ENCODE measurements at places on chromosomes 11 and 22.

GRCh38 chr11:125724125-125724524 lies 22.0 kb upstream of the PATE1 start:
- no peak for DNase-seq

DNA sequence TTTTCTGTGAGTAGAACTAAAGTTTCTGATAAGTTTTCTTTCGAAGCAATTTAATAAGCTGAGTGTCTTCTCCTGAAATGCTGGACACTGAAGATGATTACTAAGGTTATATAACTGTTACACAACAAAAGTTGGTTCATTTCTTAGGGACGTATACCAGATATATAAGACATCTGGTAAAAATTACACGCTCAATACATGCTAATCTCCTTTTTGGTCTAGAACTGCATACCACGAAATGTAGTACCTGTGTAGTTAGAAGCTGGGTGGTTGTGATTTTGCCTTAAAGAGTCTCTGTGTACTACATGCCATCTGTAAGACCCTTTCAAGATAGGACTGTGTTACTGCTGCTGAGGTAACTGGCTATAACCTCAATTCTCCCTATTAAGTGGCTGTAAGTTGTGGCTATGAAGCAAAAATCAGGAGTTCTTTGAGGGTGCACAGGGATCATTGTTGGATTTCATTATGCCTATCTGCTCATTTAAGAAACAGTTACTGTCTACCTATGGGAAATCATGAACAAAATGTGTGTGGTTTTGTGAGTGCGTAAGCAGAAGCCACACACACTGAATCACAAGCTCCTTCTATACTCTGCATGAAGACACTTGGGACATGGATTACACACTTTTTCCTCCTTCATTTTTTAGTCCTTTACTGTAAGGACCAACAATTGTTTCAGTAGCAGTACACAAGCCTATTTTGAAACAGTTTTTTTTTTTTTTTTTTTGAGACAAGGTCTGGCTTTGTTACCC lies 195.9 kb downstream of the SWAP70 start:
- no peak for DNase-seq

DNA sequence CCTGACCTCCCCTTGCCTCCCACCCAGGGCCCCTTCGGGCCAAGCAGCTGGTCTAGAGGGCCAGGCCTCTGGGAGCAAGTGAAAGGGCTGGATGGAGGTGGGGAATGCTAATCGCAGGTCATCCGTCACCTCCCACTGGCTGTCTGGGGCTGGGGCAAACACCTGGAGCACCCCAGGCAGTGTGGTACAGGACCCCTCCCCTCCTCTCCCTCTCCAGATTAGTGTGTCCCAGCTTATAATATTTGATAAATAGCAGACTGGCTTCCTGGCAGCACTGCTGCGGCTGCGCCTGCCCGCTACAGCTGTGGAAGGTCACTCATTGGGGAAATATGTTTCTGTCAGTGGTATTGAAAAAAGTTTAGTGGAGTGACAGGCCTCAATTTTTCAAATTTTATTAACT lies 90.7 kb upstream of the PHOX2A start:
- DNase-seq, result no peak

DNA sequence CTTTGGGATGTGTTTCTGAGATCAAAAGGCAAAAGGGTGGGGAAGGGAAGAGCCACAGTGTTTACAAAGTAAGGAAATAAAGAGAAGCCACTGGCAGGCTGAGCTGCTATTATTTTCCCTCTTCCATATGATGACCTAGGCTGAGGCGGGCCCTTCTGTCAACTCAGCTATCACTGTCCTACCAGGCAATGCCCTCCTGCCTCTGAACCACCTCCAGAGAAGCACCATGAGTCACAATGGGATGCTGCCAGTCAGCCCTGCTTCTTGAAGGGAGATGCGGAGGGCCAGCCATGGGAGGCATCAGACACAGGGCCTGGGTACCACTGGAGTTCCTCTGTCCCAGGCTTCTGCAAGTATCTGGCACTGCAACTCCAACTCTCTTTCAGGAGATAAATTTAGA lies 107.9 kb upstream of the BID start:
- no peak for DNase-seq

DNA sequence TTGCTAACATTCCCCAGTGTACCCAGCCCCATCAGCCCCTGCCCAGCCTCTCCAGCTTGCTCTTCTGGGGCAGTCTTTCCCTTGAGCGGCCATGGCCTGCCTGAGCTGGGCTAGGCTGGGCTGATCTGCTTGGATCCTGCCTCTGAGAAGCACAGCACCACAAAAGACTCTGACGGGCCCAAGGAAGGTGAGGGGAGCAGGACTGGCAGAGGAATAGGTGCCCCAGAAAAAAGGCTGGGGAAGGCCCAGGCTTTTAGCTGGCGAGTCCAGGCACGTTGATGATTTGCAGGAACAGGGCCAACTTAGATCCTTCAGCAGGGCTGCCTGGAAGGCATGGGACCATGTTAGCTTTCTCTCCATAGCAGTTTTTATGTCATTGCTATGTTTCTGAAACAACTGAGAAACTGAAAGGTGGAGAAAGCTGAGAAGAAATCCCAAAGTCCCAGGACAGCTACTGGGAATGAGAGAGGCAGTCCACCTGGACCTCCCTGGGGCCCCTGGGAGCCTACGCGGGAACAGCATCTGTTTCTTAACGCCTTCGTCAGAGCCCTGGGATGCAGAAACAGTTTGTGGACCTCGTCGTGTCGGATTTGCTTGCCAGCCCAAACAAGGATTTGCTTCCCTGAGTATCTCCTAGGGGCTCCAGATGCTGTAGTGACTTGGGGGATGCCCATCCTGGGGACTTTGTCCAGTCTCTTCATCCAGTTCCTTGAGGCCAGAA lies 24.4 kb upstream of the FXYD6 start:
- DNase-seq, result no peak

DNA sequence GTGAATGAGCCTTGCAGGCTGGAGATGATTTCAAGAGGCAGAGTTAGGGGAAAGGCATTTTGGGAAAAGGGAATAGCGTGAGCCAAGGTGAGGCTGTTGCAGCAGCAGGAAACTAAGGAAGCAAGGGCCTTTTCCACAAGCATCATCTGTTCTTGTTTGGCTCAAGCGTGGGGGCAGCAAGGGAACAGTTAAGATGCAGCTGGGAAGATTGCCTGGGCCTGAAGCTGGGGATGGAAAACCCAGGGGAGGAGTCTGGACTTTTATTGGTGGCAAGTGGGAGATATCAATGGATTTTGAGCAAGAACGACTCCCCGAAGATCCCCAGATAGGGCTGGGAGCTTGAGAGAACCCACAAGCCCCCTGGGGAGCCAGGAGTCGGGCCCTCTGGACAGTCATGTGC lies 27.3 kb upstream of the PICK1 start:
- DNase-seq, result no peak

GRCh38 chr11:71568704-71569349 lies 3.5 kb downstream of the KRTAP5-10 start:
- no peak for DNase-seq

DNA sequence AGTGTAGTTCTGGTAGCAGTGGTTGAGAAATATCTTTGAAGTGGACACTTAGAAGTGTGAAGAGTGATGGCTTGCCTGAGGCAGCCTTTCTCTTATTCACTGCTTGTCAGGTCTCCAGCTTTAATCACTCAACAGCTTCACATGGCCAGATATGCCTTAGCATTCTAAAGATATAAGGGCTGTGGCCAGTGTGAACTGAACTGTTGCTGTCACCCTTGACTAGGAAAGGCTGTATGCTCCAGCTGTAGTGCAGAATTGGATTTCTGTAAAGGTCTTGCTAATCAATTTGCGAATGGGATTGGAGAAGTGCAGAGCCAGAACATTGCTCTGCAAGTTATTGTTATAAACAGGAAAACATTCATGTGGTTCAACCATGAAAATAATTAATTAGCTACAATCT lies 266.7 kb downstream of the TMEM135 start:
- DNase-seq, result no peak

GRCh38 chr11:128599729-128600128 lies 12.4 kb upstream of the ETS1 start:
- DNase-seq, result no peak

- DNase-seq, result no peak
Observed at GRCh38 chr11:58629857-58630256, 7.4 kb downstream of the CNTF start.

DNA sequence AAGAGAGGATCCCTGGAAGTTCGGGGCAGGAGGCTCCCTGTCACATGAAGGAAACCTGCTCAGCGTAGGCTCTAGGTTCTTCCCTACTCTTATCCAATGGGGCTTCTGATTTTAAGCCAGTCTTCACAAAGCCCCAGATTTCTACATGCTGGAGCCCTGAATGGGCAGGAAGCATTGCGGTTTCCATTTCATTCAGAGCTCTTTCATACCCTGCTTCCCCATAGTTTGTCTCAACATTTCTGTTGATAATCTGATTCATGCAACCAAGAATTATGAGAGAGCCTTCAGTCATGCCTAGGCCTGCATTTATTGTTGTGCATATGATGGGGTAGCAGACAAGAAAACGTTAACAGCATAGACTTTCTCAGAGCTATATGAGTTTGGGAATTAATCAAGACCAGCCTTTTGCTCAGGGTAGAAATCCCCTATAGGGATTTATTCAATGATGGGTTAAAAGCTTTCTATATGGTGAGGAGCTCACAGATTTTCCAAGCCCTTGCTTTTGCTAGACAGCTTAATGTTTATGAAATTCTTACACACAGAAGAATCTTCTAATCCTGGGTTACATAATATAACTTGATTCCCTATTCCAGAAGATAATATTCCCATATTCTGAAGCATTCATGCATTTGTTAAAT lies 15.9 kb downstream of the OR51B4 start:
- no peak for DNase-seq

GRCh38 chr22:50640857-50641647 lies 13.1 kb upstream of the ARSA start:
- DNase-seq, result no peak

- no peak for DNase-seq
Observed at GRCh38 chr11:35523861-35524260, 1.6 kb downstream of the PAMR1 start.

DNA sequence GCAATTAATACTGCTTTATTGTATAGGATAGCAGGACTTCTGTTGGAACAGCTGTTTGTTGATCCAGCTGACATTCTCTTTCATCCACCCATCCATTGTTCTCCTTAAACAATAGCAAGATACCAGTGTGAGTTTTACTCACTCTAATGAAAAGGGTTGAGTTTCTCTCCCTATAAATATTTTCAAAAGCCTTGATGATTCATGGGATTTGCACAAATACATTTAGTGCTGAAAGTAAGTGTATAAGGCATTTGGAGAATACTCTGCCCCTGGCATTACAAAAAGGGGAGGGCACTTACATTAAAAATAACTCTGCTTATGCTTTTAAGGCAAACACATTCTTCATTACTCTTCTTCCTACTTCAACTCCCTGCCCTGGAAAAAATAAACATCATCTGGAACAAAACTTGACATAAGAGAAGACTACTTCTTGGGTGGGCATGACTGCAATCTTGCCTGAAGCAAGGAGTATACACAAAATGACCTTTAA lies 634.9 kb downstream of the METTL15 start:
- no peak for DNase-seq

GRCh38 chr11:109071712-109072524 lies 350.1 kb upstream of the C11orf87 start:
- no peak for DNase-seq

GRCh38 chr11:134562196-134562595 lies 150.2 kb upstream of the B3GAT1 start:
- no peak for DNase-seq

DNA sequence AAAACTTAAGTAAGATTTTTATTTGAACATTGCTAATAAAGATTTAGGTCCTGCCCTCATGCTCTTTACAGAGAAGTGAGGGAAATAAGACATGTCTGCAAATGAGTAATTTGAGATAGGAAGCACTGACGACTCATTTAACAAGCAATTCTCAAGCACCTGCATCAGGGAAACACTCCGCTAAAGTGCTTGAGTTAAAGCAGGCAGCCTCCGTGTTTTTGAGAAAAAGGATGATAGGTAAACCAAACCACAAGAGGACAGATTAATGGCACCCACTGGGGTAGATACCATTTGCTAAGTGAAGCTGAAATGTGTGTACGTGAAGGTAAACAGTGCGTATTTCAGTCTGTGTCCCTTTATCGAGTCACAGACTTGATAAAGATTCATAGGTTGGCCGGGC lies 184.6 kb upstream of the CARD18 start:
- no peak for DNase-seq
